ENCODE measurements at places on chromosomes 11 and 22. TPM values are rescaled to one million over a fixed set of nuclear protein-coding genes. Genes with fewer than 3 reads are reported as not detected.

SYT13 gene
- total RNA-seq = not detected

- peak overlapping the region; percentile 26 for H3K27ac ChIP-seq
- H3K27me3 ChIP-seq = no peaks in the 10 kb centered on the region
- H3K36me3 ChIP-seq = no peaks in the 10 kb centered on the region
- DNase-seq = peak; percentile 28
- peaks cover 15% of the 10 kb centered on the region for H3K4me1 ChIP-seq
- H3K4me3 ChIP-seq = peak overlapping the region; percentile 62
These were observed 563 bp downstream of the BID start for GRCh38 chr22:17773606-17774205.

DNA sequence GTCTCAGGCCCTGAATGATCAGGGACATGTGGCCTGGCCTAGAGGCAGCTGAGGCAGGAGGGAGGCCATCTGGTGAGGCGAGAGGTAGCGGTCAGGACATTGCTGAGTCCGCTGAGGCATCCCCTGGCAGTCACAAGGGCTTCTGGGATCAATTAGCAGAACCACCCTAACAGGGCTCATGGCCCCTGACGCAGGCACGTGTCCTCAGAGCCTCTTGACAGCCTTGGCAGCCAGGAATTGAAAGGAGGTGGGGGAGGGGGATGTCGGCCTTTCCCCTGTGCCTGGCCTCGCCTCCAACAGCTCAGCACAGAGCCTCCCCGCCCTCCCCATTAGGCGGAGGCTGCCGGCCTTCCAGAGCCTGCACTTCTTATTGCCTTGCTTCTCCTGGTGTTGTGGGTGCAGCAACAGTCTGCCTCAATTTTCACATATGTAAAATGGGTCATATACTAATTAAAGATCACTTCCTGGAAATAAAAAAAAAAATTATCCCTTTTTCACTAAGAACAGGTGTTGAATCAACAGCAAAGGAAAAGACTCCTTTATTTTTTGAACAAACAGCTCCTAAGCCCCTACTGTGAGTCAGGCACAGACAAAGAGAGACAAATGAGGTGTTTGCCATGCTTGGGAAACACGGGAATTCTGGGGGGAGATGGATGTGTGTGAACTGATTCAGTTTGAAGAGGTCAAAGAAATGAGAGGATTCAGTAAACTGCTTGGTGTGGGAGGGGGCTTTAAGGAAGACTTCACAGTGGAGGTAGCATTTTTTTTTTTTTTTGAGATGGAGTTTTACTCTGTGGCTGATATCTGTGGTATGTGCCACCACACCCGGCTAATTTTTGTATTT, 55.3 kb downstream of the NFAM1 start:
- DNase-seq = peak; percentile 19
- H3K4me1 ChIP-seq = peaks cover 2% of the 10 kb centered on the region
- H3K4me3 ChIP-seq = no peak overlapping the region
- H3K36me3 ChIP-seq = no peaks in the 10 kb centered on the region
- H3K27ac ChIP-seq = no peak overlapping the region

- no peaks in the 10 kb centered on the region for H3K4me1 ChIP-seq
- no peak overlapping the region for H3K4me3 ChIP-seq
- H3K27me3 ChIP-seq = peaks cover 70% of the 10 kb centered on the region
- DNase-seq = no peak
- no peaks in the 10 kb centered on the region for H3K36me3 ChIP-seq
- no peak overlapping the region for H3K27ac ChIP-seq
These were observed 218.4 kb upstream of the ZBED5 start for GRCh38 chr11:11076276-11076675.

OR5D14 gene
- total RNA-seq = not detected

DNA sequence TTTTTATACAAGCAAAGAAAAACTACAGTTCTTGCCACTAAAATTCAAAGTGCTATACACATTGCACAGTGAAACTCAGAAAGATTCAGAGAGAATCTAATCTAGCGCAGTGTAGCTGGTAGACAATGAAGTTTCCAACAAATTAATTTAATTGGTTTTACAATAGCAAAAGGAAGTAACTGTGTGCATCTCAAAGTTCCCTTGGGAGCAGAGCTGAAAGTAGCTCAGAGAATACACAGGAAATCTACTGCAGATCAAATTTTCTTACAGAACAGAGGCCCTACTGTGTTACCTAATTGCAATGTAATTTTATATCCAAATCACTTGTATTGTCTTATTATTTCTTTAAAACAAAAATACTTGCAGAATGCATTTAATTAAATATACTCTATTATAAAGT, 1396.2 kb upstream of the TENM4 start:
- H3K27ac ChIP-seq = no peak overlapping the region
- no peak overlapping the region for H3K4me3 ChIP-seq
- no peaks in the 10 kb centered on the region for H3K27me3 ChIP-seq
- DNase-seq = no peak

- DNase-seq = peak; percentile 99
- H3K36me3 ChIP-seq = no peaks in the 10 kb centered on the region
- no peaks in the 10 kb centered on the region for H3K27me3 ChIP-seq
- peaks cover 45% of the 10 kb centered on the region for H3K4me1 ChIP-seq
These were observed 19.4 kb downstream of the TEAD1 start for GRCh38 chr11:12693479-12694182.

OR8D1 gene
- total RNA-seq = not detected

KRTAP5-11 gene
- not detected for total RNA-seq

CCDC157 gene
- total RNA-seq = 0.90 TPM

TRIM66 gene
- total RNA-seq = 5.0 TPM

GRCh38 chr11:48054994-48055291, 74.6 kb downstream of the PTPRJ start:
- H3K4me1 ChIP-seq = peaks cover 22% of the 10 kb centered on the region
- H3K4me3 ChIP-seq = no peak overlapping the region
- H3K36me3 ChIP-seq = no peaks in the 10 kb centered on the region
- H3K27me3 ChIP-seq = no peaks in the 10 kb centered on the region
- H3K27ac ChIP-seq = no peak overlapping the region
- no peak for DNase-seq

DNA sequence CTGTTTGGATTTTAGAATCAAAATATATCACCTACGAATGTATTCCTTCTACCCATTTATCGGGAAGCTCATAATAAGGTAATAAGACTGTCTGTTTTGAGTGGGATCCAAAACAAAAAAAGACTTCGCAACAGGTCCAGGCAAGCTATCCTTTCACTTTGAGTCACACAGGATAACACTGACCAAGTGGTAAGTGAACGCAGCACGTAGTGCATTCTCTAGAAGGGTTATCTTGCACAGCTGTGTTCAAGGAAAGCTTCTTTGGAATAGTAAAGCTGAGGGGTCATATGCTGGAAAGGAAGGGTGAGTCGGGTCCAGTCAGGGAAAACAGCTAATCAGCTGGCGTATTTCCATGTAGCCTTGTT, 22.3 kb upstream of the NRGN start:
- H3K27me3 ChIP-seq = peaks cover 32% of the 10 kb centered on the region
- H3K36me3 ChIP-seq = no peaks in the 10 kb centered on the region

GRCh38 chr22:25564979-25565677, 653 bp downstream of the GRK3 start:
- peaks cover 20% of the 10 kb centered on the region for H3K27me3 ChIP-seq
- no peaks in the 10 kb centered on the region for H3K4me1 ChIP-seq
- no peak for DNase-seq
- peak overlapping the region; percentile 97 for H3K4me3 ChIP-seq
- no peaks in the 10 kb centered on the region for H3K36me3 ChIP-seq

ALDH3B1 gene
- total RNA-seq = 11.9 TPM
